ENCODE measurements at places on chromosomes 12 and 14.

GRCh38 chr12:52093346-52093745 lies 13.8 kb downstream of the SMIM41 start:
- no peak for DNase-seq

GRCh38 chr12:108819920-108820706 lies 37.3 kb downstream of the SSH1 start:
- peak; percentile 66 for DNase-seq

DNA sequence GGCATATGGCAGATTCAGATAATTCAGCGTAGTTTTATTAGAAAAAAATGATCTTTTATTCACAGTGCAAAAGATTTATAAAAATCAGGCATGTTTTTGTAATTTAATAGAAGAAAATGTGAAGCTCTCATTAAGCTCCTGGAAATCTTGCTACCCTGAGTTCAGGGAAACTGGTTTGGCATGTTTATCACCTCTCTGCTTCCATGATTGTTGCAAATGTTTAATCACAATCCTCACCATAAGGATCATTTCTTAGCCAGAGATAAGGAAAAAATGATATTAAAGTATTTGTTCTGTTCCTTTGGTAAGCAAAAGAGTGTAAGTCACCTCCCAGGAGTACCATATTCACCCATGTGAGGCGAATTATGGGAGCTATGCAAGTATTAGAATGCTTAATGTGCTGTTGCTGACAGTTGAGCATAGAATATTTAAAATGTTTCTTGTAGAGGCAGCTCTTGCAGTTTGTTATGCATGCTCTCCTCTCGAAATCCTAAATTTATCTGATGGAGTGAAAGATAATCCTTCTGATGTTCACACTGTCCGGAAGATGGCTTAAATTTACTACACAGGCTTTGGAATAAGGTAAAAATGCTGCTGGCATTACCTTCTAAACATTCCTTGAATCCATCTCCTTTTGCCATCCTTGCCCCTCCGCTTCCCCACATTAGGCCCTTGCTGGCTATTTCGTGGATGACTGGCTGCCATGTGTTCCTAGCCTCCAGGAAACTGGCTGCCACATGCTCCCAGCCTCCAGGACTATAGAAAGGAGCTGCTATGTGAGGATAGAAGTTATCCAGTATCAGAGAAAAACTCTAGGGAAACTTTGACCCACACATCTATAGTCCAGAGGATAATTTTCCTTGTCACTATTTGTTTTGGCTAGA lies 115.8 kb upstream of the CCDC198 start:
- DNase-seq = no peak

- no peak for DNase-seq
Observed at GRCh38 chr14:89740241-89740640, 214.3 kb downstream of the EFCAB11 start.

GRCh38 chr14:74636424-74637177 lies 24.6 kb upstream of the LTBP2 start:
- no peak for DNase-seq

GRCh38 chr12:67701121-67701520 lies 52.6 kb downstream of the DYRK2 start:
- DNase-seq = no peak

DNA sequence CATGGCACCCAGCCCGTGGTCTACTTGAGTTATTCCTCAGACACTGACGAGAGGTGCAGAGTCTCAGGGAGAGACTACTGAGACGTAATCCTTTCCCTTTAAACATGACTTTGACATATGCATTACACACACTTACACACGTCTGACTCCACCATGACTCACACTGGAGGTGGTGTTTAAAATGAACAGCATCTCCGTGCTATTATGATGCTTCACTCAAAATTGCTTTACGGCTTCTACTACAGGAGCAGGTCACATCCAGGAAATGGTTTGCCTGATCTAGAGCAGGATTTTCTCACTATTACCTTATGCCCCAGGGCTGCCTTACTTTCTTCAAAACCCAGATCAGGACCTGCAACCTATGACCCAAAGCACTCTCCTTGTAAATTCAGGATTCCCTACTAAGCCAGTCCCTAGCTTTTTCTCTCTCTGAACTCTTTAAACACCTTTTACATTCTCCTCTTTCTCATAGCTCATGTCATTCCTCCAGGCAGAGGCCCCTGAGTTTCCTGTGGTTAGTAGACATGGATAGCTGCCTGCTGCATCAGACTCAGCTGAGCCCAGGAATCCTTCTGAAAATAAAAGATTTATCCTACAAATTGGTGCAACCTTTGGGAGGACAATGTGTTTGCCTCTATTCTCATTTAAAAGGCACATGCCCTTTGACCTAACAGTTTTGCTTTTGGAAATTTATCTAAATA lies 31.2 kb downstream of the TMCC3 start:
- DNase-seq = no peak

DNA sequence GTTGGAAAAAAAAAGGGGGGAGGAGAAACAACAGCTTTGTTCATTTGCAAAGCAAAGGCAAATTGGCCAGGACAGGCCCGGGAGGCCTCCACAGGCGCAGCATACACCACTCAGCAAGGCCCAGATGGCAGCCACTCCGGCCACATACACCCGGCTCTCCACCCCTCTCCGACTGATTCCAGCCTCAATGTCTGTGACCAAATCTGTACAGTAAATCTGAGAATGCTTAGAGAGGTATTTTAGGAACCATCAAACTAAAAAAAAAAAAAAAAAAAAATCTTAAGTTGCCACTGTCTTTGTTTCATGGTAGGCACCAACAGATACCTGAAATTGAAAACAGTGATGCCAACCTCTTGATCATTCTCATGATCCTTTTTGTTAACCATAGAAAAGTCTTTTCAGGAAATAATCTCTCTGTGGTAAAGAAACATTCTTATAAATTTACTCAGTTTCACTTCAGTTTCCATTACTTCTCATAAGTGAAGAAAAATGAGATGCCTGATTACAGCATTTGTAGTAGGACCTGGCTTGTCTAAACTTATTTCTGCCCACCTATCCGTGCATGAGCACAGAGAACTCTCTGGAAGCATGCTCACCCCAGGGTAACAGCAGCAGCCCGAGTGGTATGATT lies 20.2 kb downstream of the VPS37B start:
- DNase-seq = no peak

DNA sequence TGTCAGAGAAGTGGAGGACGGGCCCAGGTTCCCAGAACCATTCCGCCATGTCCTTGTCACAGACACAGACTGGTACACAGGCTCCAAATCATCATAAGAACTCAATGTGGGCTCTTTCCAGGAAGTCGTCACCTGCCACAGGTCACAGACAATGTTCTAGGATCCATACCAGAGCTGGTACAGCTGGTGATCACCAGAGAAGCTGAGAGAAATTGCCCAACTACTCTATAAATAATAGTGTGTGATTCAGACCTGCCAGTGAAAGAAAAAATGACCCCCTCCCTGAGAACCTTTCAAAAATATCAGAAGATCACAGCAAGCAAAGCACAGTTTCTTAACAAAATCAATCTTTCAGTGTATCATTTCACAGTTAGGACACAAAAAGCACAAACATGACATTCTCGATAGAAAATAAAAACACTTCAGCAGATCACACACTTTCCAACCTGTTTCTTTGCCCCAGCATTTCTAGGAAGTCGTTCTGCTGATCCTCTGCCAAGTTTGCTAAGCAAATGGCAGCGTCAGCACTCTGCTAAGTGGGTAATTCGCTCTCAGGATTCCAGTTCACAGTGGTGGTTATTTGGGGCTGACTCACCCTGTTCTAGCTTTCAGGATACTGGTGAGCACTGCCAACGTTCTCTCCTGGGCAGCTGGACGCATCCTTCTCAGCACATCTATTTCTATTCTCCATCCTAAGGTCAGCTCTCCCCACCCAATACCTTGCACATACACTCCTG lies 223.3 kb upstream of the SFSWAP start:
- DNase-seq = peak; percentile 28

GRCh38 chr12:3803865-3804472 lies 51.1 kb upstream of the CRACR2A start:
- peak; percentile 87 for DNase-seq

- no peak for DNase-seq
Observed at GRCh38 chr14:91018481-91018880, 42.0 kb downstream of the RPS6KA5 start.

DNA sequence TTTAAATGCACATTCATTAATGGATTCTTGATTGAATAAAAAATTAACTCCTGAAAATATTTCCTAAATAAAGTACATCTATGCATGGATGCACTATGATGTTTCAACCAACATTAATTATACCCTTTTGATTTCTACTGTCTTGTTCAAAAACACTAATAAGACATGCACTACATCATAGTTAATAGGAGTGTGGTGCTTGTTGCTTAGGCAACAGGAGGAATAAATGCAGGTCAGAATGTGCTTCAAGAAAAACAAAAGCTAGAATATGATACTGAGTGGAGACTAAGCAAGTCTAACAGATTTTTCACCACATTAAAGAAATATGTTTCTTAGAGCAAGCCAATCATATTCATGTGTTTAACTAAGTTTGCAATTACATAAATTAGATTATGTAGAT lies 495.8 kb upstream of the GARIN6 start:
- no peak for DNase-seq

- no peak for DNase-seq
Observed at GRCh38 chr14:64423987-64424386, 35.8 kb downstream of the MTHFD1 start.

All from hematopoietic multipotent progenitor cell treated with erythropoietin and hydrocortisone succinate and interleukin-3 and kit ligand, for 4 days (in vitro differentiated cells).